ENCODE measurements at places on chromosomes 11 and 22.
A peak's percentile ranks its signal among the peaks of the same experiment; 100 is the strongest.

DNA sequence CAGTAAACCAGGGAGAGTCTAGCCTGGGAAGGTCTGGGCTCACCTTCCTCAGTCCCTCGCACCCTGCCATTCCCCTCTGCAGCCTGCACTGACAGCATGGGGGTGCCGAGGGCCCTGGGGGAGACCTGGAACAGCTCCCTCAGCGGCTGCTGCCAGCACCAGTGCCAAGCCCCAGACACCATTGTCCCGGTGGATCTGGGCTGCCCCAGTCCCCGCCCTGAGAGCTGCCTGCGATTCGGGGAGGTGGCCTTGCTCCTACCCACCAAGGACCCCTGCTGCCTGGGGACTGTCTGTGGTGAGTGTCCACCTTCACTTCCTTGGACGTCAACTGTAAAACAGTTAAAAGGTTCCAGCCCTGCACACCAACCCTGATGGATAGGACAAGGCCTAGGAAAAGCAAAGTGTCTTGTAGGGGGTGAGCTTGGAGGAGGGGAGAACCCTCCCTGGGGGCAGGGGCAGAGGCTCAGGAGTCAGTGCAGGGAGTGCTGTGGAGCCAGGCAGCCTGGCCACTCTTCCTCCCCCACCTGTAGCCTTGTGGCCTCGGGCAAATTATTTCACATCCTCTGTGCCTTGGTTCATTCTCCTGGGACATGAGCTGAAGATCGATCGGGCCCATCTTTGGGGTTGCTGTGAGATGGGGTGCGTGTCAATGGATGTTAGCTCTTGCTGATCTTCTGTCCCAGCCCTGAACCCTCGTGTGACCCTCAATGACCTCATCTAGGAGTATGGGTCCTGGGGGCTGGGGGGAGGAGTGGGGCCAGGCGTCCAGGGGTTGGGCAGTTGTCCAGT, 85.2 kb upstream of the MYOD1 start:
- DNase-seq: no peak

- no peak for DNase-seq
Measured at GRCh38 chr11:112225753-112226061, 521 bp upstream of the PTS start.

DNA sequence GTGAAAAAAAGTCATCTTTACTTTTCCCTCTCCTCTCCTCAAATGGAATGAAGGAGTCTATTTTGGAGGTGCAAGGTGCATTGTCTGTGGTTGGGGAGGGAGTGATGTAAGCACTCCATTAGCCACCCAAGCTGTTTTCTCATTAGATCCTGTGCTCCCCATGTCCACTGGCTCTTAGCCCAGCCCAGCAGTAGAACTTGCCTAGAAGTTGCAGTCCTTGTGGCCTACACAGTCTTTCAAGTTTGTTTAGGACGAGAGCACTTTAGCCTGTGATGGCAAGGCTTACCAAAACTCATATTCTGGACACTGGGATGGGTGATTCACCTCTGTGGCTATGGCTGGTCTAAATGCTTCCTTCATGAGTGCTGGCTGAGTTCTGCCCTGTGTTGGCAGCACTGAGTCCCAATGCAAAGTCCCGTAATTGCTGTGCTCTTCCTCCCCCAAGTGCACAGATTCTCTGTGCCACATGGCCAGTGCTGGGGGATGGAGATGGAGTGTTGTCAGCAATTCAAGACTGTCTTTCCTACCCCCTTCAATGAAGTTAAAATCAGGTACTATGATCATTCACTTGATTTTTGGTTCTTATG, 15.8 kb downstream of the SLC22A25 start:
- DNase-seq: no peak

- no peak for DNase-seq
Measured at GRCh38 chr11:4105916-4106315, 11.3 kb downstream of the RRM1 start.

GRCh38 chr11:74697722-74698121, 33.5 kb downstream of the CHRDL2 start:
- no peak for DNase-seq

DNA sequence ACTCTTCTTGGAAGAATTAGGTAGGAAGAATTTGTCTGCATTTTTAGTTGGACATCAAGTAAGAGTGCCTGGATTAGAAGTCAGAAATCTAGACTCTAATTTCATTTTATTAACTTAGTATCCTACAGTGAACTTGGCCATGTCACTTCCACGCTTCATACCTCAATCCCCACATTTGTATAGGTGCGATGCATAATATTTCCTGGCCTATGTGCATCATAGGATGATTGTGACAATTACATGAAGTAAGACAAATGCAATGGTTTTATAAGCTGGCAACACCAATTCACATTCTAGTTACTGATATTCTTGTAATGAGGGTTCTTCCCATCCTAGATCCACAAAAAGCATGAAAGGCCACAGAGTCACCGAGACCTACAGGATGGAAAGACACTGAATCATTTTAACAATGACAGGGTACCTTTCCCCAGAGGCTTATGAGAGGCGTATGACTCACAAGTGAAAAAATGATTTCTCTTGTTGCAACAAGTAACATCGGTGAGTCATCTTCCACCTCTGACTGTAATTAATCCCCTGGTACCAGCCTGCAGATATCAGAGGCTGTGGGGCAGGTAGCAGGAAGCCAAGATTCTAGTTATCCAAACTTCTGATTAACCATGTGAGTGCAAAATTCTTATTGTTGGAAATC, 56.0 kb upstream of the OR5AK2 start:
- no peak for DNase-seq

- no peak for DNase-seq
Measured at GRCh38 chr11:80188076-80188627, 747.3 kb upstream of the TENM4 start.

- DNase-seq: peak; percentile 78
Measured at GRCh38 chr11:911031-911889, 650 bp upstream of the CHID1 start.

DNA sequence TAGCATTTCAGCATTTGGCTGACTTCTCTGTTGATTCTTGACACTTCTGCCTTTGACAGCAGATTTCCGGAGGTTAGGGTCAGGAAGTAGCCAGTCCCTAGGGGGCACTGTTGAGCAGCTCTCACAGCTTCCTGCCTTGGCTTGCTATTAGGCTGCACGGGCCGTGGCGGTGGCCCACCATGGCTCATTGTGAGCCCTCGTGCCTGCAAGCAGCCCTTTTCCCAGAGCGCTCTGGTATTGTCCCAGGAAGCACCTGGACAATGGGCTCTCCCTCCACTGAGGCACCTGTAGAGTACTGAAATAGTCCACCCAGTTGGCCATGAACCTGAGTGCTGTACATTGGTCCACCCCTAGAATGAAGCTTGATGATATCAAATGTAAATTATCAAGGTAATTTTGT, 100.2 kb upstream of the GAL start:
- peak; percentile 65 for DNase-seq

- DNase-seq: no peak
Measured at GRCh38 chr11:60838132-60838531, 3.8 kb upstream of the CCDC86 start.

GRCh38 chr11:94803491-94803890, 35.3 kb downstream of the AMOTL1 start:
- DNase-seq: no peak
